CD4-positive, alpha-beta T cell treated with Interleukin-2 at 100 ng/mL for 4 hours (primary cell): ENCODE measurements at places on chromosomes 4 and X.

GRCh38 chr4:8404791-8405515 is 35.6 kb downstream of the ACOX3 start:
- no peak for DNase-seq

DNA sequence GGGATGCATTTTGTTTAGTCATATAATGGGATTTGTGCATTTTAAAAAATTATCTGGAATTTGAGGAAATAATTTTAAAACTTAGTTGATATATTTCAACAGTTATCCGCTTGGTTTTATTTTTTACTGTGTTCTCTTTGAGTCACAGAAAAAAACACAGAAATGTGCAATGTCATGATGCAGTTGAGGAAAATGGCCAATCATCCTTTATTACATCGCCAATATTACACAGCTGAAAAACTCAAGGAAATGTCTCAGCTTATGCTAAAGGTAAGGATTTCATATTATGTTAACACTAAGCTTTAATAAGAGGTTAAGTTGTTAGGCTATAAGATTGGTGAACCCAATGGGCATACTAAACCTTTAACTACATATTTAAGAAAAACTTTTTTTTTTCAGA is 63.9 kb downstream of the HPGDS start:
- DNase-seq: no peak

- no peak for DNase-seq
Measured at GRCh38 chrX:114334473-114334982, 249.4 kb upstream of the HTR2C start.

DNA sequence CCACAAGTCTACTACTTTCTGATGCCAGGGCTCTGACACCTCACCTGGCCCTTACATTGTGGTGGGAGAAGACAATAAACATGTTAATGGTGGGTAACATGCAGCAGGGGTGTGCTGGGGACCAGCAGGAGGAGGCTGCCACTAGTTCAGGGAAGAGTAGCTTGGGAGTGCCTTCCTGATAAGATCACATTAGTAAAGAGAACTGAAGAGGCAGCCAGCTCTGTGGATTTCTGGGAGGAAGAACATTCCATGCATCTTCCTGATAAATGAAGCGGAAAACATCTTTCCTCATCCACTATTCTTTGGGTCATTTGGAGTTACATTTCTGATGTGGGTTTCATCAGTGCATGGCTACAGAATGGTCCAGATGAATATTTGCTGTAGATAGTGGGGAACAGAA is 9.0 kb downstream of the RNF150 start:
- DNase-seq: no peak

GRCh38 chr4:118277243-118277642 is 75.6 kb downstream of the PRSS12 start:
- no peak for DNase-seq

- no peak for DNase-seq
Measured at GRCh38 chr4:82733636-82734035, 65.0 kb downstream of the SCD5 start.

GRCh38 chrX:100659431-100660137 is 15.6 kb downstream of the SRPX2 start:
- no peak for DNase-seq

DNA sequence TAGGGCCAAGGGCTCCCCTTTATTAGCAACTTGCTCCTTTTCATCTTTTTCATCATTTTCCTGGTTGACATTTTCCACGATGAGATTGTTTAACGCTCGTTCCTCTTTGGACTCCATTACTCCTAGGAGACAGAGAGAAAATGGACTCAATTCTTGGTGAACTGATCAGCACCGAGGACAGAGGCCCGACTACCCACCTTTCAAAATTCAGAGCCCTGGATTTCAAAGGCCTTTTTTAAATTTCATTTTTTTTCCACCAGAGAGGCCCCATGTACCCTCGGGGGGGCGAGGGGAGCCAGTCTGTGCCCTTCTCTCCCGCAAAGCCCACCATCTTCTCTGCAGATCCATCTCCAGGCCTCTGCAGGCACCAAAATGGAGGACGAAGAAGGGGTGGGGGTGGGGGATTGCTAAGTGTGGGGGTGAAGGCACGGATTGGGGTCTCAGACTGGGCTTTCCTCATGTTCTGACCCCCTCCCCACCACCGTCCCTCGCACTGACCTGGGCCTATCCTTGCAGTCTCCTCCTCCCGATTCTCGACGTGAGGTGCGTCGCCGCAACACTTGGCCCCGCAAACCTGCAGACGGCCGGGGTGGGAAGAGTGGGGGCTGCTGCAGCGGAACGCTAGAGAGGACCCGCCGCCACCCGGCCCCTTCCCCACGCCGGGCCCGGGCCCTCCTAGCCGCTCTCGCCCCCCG is 783 bp downstream of the BEX2 start:
- DNase-seq: no peak

DNA sequence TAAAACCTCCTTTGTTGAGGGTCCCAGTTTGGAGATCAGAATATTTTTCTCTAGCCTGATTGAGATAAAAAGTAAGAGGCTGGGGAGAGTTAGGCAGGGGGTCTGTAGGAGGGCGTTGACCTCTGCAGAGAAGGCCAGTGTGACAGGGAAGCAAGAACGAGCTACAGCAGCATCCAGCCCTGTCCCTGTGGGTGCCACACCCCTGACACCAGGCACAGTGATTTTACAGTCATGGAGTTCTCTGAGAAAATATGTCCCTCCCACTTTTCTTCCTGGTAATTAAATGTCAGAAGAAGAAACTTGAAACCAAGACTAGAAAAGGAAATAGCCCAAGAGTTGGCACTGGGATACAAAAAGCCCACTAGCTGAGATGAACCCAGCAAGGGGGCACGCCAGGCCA is 25.0 kb upstream of the HELT start:
- no peak for DNase-seq

- no peak for DNase-seq
Measured at GRCh38 chrX:105701310-105702052, 120.9 kb upstream of the NRK start.

DNA sequence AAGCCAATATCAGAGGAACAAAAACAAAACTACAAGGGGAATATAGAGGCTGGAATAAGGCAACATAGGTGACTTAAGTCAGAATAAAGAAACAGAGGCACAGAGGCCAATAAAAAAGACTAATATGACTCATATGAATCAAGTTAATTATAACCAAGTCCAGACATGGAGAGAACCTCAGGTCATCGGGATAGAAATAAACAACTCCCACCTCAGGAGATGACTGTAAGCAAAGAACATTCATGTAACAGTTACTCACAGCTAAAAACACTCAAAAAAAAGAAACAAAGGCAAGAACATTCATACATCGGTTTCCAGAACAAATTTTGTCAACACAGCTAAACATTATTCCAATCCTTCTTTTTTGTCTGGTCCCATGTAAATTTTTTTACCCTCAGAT is 60.3 kb upstream of the RXFP1 start:
- no peak for DNase-seq

- DNase-seq: no peak
Measured at GRCh38 chr4:92339676-92340075, 35.9 kb downstream of the GRID2 start.

DNA sequence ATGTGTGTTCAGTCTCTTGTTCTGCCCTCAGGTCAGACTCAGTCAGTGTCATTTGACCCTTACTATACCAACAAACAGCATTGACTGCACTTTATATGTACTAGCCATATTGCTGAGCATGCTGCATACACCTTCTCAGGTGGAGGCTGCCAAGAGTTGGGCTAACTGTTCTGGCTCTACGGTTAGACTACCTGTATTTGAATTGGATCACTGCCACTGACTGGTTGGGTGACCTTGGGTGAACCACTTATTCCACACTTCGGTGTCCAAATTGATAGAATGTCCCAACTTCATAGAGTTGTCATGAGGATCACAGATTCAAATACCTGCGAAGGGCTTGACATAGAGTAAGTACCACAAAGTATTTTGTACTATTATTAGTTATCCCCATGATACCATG is 91.2 kb upstream of the GPR50 start:
- no peak for DNase-seq

DNA sequence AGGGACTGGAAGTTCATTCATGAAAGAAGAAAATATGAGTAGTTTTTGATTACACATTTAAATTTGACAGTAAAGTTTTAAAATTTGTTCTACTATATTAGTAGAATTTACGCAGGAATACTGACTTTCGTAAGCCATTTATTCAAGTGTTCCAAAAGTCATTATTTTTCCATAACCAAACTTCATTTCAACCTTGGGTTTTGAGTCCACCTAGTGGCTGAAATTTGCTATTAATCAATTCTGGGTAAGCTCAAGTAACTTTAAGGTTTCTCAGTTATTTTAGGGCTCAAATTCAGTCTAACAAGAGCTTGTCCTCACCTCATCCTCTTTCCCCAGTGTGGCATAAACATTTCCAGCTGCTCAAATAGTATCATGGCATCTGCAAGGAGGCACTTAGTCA is 175.4 kb downstream of the SH3BGRL start:
- DNase-seq: no peak

- DNase-seq: no peak
Measured at GRCh38 chr4:154344686-154345085, 146.9 kb downstream of the DCHS2 start.

- DNase-seq: no peak
Measured at GRCh38 chrX:32929040-32929439, 282.3 kb downstream of the DMD start.

DNA sequence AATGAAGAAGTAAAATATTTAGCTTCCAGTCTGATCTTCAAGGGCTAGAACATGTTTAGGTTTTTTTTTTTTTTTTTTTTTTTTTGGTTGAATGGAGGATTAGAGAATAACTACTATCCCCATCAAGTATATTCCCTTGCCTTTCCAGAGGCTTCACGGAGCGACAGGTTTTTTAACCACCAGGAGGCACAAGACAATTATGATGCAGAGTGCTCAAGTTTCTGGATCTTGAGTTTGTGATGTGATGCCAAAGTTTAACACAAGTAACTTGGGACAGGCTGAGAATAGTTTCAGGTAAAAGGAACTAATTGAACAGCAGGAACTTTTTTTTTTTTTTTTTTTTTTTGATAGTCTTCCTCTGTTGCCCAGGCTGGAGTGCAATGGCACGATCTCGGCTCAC is 30.3 kb downstream of the CCNI start:
- DNase-seq: no peak

GRCh38 chr4:186404562-186405134 is 138.7 kb downstream of the F11 start:
- DNase-seq: no peak

- peak; percentile 44 for DNase-seq
Measured at GRCh38 chrX:155086202-155086840, 15.0 kb downstream of the BRCC3 start.

- DNase-seq: no peak
Measured at GRCh38 chr4:165364452-165365080, 14.2 kb upstream of the CPE start.
